HFF-Myc (cell line): ENCODE measurements at places on chromosomes 11 and 22.
A peak's percentile ranks its signal among the peaks of the same experiment; 100 is the strongest.

- DNase-seq = no peak
These were observed 234.0 kb downstream of the ST3GAL4 start for GRCh38 chr11:126589492-126589803.

DNA sequence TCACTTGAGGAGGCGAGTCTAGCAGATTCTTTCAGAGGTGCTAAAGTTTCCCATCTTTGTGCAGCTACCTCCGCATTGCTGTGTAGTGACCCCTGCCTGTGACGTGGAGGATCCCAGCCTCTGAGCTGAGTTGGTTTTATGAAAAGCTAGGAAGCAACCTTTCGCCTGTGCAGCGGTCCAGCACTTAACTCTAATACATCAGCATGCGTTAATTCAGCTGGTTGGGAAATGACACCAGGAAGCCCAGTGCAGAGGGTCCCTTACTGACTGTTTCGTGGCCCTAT, 8.9 kb upstream of the SAMM50 start:
- DNase-seq = no peak

DNA sequence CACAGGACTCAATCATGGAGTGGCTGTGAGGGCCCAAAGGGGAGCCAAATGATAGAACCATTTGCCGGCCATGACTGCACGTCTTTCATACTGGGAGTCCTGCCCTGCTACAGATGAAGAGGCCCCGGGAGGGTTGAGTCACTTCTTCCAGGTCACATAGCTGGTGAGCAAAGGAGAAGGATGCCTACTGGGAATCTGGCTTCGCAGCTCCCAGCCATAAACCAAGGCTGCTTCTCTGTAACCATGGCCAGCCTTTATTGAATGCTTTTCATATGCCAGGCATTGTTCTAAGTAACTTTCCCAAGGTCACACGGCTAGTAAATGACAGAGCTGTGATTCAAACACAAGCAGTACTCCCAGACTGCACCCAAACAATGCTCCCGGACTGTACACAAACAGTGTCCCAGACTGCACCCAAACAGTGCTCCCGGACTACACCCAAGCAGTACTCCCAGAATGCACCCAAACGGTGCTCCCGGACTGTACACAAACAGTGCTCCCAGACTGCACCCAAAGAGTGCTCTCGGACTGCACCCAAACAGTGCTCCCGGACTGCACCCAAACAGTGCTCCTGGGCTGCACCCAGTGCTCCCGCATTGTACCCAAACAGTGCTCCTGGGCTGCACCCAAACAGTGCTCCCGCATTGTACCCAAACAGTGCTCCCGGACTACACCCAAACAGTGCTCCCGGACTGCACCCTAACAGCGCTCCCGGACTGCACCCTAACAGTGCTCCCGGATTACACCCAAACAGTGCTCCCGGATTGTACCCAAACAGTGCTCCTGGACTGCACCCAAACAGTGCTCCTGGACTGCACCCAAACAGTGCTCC, 89.8 kb downstream of the FBXO7 start:
- no peak for DNase-seq

- no peak for DNase-seq
These were observed 29.7 kb downstream of the FADS3 start for GRCh38 chr11:61861634-61862033.

GRCh38 chr11:6482441-6482840, 1.1 kb downstream of the TIMM10B start:
- DNase-seq = no peak

- no peak for DNase-seq
These were observed 5.3 kb downstream of the DMC1 start for GRCh38 chr22:38564669-38565068.

DNA sequence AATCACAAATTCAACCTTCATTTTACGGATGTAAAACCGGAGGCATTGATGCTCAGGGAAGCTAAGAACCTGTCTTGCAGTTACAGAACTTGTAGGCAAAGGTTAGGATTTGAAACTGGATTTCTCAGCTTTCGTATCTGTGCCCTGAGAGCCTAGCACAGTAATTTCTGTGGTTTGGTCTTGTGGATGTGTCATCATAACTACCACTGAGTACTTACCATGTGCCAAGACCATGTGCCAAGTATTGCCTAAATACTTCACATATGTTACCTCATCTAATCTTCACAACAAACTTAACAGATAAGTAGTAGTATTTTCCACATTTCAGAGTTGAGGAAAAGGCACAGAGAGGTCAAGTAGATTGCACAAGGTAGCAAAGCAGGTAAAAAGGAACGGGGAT, 140.7 kb downstream of the NXPE2 start:
- no peak for DNase-seq

DNA sequence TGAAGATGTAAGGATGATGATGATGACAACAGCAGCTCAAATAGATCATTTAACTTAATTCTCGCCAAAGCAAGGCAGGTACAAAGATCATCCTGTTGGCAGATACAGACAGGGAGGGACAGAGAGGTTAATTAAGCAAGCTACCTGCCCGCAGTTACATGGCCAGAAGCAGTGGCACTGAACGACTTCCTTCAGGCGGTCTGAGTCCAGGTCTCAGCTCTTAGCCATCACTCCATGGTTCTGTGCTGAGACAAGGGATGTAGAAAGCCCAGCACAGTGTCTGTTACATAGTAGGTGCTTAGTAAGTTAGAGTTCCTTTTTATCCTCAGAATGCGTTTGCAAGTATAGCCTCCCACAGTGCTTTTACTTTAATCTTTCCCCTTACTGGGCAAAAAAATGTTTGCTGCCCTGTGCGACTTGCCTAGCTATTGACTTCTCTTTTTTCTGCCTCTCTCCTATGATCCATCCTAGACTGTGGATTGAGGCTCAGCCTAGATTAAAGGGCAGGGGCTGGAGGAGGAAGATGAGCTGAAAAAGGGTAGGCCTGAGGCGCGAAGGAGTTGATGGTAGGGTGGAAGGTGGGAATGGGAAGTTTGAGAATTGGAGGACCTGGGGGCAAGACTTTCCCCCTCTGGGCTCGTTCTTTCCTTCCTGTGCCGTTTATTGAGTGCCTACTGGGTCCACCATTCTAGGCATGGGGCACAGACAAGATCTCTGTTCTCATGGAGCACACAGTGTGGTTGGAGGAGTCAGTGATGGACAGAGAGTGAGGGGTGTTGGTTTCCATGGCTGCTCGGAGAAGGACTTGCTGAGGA, 108.2 kb upstream of the OR4B1 start:
- DNase-seq = no peak

DNA sequence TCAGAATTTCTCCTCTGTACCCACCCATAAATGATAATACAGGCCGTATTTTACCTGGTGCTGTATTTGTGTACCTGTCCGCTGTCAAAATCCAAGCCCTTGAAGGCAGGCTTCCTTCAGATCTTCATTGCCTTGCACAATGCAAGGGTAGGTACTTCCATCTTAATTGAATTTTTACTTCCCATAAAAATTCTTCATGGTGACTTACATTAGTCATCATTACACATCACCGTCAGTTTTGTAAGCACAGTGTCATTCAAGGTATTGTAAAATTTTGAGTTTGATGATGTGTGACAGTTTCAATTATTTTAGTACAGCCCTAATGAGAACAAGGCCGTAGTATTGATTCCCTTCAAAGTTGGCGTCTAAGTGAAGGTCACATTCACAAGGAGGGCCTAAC, 770 bp upstream of the TSG101 start:
- DNase-seq = no peak

GRCh38 chr11:131449036-131450019, 78.9 kb downstream of the NTM start:
- DNase-seq = no peak

DNA sequence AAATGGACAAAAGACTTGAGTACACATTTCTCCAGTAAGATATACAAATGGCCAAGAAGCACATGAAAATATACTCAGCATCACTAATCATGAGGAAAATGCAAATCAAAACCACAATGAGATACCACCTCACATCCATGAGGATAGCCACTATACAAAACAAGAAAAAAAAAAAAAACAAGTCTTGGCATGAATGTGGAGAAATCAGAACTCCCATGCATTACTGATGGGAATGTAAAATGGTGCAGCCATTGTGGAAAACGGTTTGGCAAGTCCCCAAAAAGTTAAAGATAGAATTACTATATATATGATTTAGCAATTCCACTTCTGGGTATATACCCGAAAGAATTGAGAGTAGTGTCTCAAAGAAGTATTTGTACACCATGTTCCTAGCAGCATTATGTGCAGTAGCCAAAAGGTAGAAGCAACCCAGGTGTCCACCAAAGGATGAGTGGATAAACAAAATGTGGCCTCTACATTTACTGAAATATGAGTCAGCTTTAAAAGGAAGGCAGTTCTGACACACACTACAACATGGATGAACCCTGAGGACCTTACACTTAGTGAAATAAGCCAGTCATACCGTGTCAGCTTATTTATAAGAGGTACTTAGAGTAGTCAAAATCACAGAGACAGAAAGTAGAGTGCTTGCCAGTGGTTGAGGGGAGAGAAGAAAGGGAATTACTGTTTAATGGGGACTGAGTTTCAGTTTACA, 146.3 kb downstream of the WNT7B start:
- peak; percentile 16 for DNase-seq

- no peak for DNase-seq
These were observed at the start of gene LDHAL6A for GRCh38 chr11:18455686-18456372. Gene LDHAL6A (plus strand): TSS chr11:18455856. CDS start chr11:18456681, 825 bp downstream.

- DNase-seq = no peak
These were observed 2.1 kb downstream of the PLAAT3 start for GRCh38 chr11:63612181-63612580.

GRCh38 chr11:35654711-35655110, 7.9 kb upstream of the TRIM44 start:
- DNase-seq = no peak

GRCh38 chr22:48414651-48415050, 1413.0 kb downstream of the BRD1 start:
- DNase-seq = no peak

DNA sequence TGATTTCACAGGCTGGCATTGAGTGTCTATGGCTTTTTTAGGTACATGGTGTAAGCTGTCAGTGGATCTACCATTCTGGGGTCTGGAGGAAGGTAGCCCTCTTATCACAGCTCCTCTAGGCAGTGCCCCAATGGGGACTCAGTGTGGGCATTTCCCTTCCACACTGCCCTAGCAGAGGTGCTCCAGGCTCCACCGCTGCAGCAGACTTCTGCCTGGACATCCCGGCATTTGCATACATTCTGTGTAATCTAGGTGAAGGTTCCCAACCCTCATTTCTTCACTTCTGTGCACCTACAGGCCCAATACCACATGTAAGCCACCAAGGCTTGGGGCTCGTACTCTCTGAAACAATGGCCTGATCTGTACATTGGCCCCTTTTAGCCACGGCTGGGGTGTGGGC, 78.3 kb downstream of the RNF169 start:
- DNase-seq = no peak

GRCh38 chr11:124085583-124085982, 29.7 kb upstream of the VWA5A start:
- no peak for DNase-seq

DNA sequence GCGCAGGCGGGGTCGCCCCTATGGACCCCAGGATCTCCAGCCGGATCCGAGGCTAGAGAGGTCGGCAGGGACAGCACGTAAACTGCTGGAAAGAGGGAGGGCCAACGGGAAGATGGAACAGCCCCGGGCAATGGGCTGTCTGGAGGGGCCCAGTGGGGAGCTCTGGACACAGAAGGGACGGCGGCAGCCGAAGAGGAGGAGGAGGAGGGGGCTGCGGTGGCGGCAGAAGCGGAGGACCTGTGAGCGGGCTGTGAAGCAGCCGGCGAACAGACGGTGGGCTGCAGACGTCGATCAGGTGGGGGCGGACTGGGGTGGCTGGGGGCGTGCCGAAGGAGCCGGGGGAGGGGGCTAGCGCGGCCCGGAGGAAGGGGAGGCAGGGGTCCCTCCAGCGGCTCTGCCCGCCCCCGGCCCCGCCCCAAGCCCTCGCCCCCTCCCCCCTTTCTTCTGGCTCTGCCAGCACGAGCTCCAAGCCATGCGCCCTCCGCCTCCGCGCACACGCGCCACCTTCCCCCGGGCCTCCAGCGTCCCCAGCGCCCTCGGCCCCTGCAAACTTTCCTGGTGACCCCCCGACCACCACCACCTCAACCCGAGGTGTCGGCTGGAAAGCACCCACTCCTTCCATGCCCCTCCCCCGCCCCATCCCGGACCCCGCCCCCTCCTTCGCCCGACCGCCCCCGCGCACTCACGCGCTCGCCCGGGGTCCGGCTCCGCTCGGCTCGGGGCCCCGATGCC, 432 bp downstream of the TNKS1BP1 start:
- no peak for DNase-seq

DNA sequence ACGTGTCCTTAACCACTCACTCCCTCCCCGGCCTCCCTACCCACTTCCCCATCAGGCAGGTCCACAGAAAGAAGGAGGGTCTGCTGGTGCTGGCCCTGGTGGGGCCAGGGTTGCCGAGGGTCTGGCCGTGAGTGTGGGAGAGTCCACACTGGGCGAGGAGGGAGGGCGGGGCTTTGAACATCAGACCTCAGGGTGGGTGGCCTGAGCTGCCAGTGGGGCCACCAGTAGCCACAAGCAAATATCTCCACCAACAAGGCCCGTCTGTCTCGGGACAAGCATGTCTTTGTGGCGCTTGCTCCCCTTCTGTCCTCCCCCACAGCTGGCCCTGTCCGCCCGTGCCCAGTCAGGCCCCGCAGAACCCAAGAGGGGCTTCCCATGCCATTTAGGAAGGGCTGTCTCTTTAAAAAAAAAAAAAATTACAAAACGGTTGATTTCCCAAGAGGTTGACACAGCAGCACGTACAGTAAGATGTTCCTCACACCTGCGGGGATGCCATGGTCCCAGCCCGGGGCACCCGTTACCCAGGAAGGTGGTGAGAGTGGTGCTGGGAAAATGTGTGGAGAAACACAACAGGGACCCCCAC, 17.7 kb upstream of the TALDO1 start:
- no peak for DNase-seq

GRCh38 chr11:134920851-134921608, 509.0 kb upstream of the B3GAT1 start:
- no peak for DNase-seq

- DNase-seq = no peak
These were observed 18.1 kb upstream of the RDX start for GRCh38 chr11:110314366-110315095.

GRCh38 chr11:92387859-92388258, 163.2 kb downstream of the FAT3 start:
- DNase-seq = no peak

GRCh38 chr22:47376901-47377505, 614.6 kb downstream of the TBC1D22A start:
- DNase-seq = peak; percentile 3

DNA sequence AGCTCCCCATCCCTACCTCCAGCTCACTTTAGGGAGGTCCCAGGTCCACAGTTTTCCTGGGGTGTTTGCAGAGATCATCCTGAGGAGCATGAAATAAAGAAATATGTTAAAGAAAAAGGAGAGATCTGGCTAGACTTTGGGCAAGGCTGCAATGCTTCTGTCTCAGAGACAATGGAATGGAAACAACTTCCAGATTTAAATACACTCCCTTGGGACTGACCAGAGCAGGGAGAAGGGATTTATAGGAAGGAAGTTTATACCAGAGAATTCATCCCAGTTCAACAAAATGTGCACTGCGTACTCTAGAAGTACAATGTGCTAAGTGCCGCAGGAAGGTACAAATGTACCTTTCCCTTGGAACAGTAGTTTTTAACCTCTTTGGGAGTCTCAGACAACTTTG, 40.4 kb downstream of the ETS1 start:
- no peak for DNase-seq

- DNase-seq = no peak
These were observed 266.4 kb downstream of the BUD13 start for GRCh38 chr11:116506263-116506825.

- no peak for DNase-seq
These were observed 20.0 kb downstream of the PRG3 start for GRCh38 chr11:57360991-57361390.
